ENCODE measurements at places on chromosomes 16 and 17.

GRCh38 chr17:81980707-81981343, 3.4 kb downstream of the ASPSCR1 start:
- no peak for DNase-seq

GRCh38 chr16:2966808-2967191, 2.3 kb upstream of the PAQR4 start:
- no peak for DNase-seq

DNA sequence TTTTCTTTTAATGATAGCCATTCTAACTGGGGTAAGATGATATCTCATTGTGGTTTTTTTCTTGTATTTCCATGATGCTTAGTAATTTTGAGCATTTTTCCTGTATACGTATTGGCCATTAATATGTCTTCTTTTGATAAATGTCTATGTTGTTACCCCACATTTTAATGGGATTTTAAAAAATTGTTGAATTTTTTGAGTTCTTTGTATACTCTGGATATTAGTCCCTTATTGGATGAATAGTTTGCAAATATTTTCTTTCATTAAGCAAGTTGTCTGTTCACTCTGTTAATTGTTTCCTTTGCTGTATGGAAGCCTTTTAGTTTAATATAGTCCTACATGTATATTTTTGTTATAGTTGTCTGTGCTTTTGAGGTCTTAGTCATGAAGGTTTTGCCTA, 79.8 kb downstream of the BCAS3 start:
- DNase-seq: no peak

- DNase-seq: no peak
Measured at GRCh38 chr16:67284699-67285646, 5.6 kb downstream of the PLEKHG4 start.

DNA sequence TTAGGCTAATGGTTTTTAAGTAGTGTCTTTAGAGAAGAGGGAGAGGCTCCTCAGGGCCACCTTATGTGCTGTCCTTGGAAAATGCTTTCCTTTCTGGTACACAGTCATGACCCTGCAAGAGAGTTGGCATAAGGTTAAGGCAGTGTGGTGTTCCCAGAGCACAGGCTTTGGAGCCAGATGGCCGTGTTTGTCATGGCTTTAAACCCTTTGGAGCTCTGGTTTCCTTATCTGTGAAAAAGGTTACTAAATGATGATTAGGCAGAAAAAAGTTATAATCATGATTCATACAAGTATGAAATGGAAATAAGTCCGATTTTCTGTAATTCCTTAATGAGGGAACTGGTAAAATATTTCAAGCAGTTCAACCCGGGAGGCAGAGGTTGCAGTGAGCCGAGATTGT, 13.2 kb downstream of the UTP4 start:
- no peak for DNase-seq
